ENCODE measurements at places on chromosomes 11 and 22. TPM values are rescaled to one million over a fixed set of nuclear protein-coding genes. Genes with fewer than 3 reads are reported as not detected.

Gene NXPE4
- total RNA-seq = not detected

Gene SF3B2
- 87.3 TPM for total RNA-seq

- no peak for DNase-seq
Measured at GRCh38 chr11:86070142-86071056, 1.5 kb upstream of the PICALM start.

DNA sequence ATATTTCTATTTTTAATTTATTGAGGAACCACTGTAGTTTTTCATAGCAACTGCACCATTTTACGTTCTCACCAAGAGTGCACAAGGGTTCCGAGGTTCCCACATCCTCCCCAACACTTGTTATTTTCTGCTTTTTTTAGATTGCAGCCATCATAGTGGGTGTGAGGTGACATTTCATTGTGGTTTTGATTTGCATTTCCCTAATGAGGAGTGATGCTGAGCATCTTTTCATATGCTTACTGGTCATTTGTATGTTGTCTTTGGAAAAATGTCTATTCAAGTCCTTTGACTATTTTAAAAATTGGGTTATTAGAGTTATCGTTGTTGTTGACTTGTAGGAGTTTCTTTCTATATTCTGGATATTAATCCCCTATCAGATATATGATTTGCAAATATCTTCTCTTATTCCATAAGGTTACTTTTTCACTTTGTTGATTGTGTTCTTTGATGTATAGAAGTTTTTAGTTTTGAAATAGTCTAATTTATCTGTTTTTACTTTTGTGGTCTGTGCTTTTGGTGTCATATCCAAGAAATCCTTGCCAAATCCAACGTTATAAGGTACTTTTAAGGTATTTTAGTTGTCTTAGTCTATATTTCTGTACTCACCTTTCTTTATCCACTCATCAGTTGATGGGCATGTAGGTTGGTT lies 9.0 kb downstream of the NEAT1 start:
- no peak for DNase-seq

DNA sequence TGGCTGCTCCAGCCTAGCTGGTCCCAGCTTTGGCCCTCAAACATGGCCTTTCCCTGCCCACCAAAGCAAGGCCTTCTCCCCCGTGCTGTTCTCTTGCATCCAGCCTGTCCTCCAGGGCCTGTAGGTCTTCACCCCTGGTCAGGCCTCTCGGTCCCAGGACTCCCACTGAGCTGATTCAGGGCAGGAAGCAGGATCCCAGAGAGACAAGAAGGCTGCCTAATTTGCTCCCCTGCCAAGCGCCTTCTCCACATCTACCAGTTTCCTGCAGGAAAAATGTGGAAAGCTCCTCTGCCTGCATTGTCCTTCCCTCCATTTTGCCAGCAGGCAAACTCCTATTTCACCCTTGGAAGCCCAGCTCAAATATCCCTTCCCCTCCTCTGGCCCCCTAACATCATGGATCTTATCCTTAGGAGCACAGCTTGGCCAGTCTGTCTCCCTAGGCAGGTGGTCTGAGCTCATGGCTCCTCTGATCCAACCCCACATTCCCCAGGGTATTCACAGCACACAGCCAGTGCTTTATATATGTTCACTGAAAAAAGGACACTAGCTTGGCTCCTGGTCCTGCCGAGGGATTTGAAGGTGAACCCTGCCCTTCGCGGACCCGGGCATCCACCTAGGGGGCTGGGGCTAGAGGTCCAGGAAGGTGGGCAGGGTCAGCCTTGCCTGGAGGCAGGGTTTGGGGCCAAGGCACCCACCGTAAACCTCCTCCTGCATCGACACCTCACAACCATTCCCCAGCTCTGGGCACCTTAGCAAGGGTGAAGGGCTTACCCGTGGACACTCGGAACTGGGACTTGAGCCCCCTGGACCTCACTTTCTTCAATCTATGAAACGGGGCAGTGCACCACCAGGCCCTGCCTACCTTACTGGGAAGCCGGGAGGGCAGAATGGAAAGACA lies 968 bp downstream of the RHBDD3 start:
- DNase-seq = no peak

DNA sequence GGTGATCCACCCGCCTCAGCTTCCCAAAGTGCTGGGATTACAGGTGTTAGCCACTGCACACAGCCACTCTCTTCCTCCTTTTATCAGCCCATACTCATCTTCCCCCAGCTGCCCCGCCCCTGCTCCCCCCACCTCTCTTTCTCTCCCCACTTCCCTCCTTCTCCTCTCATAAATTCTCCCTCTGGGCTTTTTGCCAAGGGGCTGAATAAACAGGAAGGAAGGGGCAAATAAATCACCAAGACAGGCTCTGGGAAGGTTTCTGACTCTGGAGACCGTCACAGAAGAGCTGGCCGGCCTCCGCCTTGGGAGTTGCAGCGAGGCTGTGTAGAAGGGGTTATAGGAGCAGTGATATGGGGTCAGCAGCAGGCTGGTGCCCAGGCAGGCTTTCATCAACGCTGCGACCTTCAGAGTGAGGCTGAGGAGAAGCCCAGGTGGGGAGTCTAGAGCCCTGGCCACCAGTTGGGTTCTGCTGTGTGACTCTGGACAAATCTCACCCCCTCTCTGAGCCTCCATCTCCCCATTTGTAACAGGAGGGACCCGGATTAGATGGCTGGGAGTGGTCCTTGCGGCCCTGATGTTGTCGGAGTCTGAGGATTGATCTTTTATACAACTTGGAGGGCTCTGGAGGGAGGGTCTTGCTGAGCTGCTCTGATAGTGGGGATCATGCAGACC lies 62.6 kb upstream of the RASD2 start:
- DNase-seq = peak; percentile 31

- no peak for DNase-seq
Measured at GRCh38 chr22:30372915-30373314, 14.3 kb downstream of the RNF215 start.
